ENCODE measurements at places on chromosomes 7 and 10.
A peak's percentile ranks its signal among the peaks of the same experiment; 100 is the strongest.

- DNase-seq: no peak
These were observed 31.6 kb downstream of the IKZF1 start for GRCh38 chr7:50335795-50336754.

DNA sequence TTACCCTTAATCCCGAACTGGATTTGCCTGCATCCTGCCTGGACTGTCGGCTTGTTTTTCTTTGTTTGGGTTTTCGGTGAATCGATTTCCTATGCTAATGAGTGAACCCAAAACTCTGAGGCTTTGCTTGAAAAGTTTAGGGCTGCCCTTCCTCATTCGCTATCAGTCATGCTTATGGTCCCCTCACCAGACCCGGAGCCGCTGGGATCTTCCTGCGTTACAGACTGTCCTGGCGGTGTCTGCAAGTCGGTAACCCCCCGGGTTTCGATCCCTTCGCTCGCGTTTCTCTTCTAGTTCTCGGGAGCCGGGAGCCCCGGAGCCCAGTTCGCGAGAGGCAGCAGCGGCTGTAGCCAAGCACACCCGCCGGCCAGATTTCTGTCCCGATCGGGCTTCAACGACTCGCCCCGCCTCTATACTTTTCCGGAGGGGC is 2.2 kb downstream of the EMX2 start:
- DNase-seq: no peak

DNA sequence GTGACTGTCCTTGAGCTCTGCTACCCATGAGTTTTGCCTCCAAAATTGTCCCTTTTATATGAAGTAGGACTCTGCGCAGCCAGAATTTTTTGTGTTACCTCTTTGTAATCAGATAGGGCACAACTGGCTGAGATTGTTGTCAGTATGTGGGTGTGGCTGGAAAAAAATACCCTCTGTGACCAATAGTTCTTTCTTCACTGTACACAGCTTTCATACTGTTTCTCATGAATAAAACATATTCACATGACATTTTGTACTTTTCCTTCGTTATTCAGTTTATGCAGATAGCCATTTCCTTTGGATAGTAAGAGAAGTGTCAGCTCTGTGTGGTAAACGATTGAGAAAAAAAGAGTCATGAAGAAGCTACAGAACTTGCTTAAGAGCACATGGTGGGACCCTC is 49.6 kb upstream of the WNT8B start:
- no peak for DNase-seq

DNA sequence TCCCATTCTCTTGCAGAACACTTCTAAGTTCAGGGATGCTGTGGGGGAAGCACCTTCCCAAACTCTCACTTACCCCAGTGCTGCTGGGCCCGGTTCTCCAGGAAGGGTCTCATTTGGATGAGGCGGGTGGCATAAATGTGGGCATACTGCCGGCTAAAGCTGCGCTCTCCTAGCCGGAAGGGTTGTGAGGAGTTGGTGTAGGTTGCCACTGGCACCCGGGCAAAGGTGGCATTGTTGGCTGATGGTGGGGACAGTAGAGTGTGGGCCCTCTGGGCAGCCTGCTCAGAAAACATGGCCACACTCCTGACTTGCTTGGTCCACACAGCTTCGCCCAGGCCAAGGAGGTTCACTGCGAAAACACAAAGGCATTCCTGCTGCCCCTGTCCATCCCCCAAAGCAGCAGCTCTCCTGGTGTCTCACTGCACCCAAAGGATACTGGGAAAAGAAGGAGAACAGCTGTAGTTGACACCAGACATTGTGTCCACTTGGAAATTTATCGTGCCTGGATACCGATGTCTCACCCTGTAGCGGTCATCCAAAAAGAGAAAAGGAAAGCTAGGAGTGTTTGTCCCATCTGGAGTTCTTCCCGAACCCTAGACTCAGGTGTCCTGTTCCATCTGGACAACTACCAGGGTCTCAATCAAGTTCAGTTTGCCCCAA is 1.5 kb downstream of the POLD2 start:
- no peak for DNase-seq

DNA sequence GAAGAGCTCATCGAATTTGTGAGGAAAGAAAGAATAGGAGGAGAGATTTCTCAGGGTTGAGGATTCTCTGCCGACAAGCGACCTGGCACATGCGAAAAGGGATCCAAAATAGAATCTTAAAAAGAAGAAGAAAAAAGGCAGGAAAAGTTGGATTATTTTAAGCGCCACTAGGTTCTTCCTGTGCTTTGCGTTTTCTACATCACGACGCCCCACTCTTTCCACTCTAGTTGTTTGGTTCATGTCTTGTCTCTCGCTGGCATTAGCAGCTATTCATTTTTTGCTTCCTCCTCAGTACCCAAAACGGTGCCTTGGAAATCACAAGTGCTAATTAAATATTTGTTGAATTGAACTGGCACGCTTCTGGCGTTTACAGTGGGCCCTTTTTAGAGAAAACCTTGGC is 674 bp upstream of the FRA10AC1 start:
- DNase-seq: peak; percentile 22

DNA sequence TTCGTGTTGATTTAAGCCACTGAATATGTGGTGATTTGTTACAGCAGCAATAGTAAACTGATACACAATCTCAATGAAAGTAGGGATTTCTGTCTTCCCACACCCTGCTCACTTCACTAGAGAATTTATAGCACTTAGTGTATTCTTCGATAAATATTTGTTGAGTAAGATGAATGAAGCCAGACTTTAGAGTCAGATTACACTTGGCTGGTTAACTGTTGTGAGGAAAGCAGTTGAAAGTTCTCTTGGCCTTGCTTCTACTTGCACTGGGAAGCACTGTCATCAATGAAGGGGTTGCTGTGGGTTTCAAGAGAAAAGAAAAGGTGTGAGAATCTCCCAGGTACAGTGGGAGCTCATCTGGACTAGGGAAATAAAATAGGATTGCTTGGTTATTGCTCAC is 82.1 kb upstream of the IGFBP3 start:
- no peak for DNase-seq

GRCh38 chr7:1083729-1084657 is 3.9 kb upstream of the GPER1 start:
- peak; percentile 47 for DNase-seq

DNA sequence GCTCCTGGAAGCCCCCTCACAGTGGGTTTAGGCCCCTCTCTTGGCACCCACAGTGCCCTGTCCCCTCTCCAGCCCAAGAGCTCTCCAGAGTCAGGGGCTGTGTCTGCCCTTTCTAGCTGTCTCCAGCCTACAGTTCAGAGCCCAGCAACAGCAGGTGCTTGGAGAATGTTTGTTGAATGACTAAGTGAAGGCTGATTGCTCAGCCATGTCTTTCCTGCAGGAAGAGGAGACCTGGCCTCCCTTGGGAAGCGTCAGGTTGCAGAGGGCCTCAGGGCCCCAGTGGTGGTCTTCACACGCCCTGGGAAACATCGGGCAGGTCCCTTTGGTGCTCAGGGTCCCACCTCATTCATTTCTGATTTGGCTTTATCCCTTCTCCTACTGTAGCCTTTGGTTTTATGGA is 62.5 kb downstream of the GTF2IRD1 start:
- no peak for DNase-seq

GRCh38 chr10:43215758-43216455 is 51.0 kb downstream of the RASGEF1A start:
- no peak for DNase-seq

- peak; percentile 87 for DNase-seq
These were observed 16.9 kb downstream of the TCAF1 start for GRCh38 chr7:143884969-143885559.

Measured in dermis blood vessel endothelial cell (primary cell).